CD4-positive, alpha-beta T cell (primary cell): ENCODE measurements at places on chromosomes 11 and 22. TPM values are rescaled to one million over a fixed set of nuclear protein-coding genes. Genes with fewer than 3 reads are reported as not detected.
A peak's percentile ranks its signal among the peaks of the same experiment; 100 is the strongest.

DNA sequence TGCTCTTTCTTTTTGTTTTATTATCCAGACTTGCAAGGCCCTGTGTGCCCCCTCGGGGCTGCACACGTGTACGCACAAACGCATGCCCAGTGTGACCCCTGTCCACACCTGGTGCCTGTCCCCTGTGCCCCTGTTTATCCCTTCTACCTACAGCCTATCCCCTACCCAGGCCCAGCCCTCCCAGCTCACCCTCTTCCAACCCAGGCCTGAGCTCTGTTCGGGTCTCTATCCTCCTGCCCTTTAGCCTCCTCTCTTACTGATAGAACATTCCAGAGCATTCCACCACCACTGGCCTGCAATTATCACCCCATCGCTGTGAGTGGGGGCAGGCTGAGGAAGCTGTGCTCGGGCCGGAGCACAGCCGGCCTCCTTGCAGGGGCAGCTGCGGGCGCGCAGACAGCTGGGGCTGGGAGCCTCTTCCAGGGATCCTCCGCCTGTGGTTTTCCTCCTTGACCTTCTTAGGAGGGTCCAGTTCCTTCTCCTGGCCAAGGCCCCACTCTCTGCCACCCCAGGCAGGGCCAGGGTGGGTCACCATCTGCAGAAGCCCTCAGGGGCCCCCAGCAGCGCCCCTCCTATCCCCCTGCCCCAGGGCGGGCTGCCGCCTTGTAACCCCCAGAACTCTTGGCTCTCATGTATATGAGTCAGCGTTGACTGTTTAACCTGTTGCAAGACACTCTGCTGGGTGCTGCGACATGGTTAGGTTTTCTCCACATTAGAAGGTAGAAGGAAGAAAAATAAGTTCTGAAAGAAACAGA, 41.8 kb upstream of the KCNQ1OT1 start:
- DNase-seq, result no peak
- H3K36me3 ChIP-seq, result no peaks in the 10 kb centered on the region
- H3K4me1 ChIP-seq, result no peaks in the 10 kb centered on the region
- no peak overlapping the region for H3K4me3 ChIP-seq

DNA sequence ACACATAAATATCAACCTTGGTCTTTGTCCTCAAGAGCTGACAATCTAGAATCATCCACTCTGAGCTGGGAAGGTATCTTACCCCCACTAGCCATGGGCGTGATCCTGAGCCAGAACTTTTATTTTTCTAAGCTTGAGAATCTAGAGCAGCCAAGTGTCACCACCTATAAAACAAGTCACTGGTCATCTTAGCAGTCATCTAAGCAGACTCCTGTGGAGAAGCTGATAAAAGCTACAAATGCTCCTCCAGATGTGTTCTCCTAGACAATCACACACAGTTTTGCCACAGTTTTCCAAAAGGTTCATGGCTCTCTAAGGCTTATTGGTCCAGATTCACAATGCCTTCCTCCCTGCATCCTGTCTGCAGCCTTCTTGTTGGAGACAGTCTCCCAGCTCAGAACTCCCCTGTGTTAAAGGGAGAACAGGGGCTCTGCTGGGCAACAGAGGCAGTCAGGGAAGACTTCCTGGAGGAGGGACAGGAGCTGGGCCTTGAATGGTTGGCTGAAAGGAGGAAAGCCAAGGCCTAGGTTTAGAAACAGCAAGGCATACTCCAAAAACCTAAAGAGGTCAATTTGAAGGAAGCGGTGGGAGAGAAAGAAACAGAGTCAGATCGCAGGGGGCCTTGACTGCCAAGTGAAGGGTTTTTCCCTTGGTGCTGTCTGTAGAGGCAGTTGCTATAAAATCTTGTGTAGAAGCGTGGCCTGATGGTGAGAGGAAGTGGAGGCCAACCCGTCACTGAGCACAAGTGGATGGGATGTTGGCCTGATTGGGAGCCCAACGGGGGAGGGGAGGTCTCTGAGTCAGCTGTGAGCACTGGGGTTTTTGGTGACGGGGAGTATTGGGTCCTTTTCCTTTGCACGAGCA, 42.0 kb downstream of the ALX4 start:
- no peak overlapping the region for H3K4me3 ChIP-seq
- DNase-seq, result no peak
- H3K27me3 ChIP-seq, result no peaks in the 10 kb centered on the region
- no peaks in the 10 kb centered on the region for H3K36me3 ChIP-seq

DNA sequence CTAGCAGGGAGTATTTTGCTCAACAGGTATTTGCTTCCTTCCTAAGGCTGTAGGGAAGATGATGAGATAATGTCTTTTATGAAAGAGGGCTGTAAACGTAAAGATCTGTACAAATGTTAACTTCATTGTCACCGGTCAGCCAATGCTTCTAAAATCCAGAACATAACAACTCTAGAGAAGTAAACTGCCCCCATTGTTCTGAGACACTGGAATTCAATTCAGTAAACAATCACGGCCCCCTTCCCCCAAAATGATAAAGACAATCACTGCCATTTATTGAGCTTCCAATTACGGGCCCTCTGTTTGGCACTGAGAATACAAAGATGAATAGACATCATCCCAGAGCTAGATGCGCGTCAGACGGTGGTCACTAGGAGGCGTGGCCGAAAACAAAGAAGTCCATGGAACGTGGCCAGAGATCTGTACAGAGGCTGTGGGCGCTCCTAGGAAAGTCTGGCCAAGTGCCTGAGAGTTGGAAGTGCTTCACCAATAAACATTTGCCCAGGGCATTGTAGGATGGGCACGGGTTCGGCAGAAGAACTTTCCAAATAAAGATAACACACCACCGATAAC, 576 bp downstream of the TMEM258 start:
- no peaks in the 10 kb centered on the region for H3K27me3 ChIP-seq
- H3K27ac ChIP-seq, result peak overlapping the region; percentile 93
- H3K36me3 ChIP-seq, result peaks cover 51% of the 10 kb centered on the region
- peak overlapping the region; percentile 87 for H3K4me3 ChIP-seq
- no peak for DNase-seq

- no peak overlapping the region for H3K27ac ChIP-seq
- H3K36me3 ChIP-seq, result no peaks in the 10 kb centered on the region
Observed at GRCh38 chr22:41201141-41201540, 4.0 kb upstream of the L3MBTL2 start.

DNA sequence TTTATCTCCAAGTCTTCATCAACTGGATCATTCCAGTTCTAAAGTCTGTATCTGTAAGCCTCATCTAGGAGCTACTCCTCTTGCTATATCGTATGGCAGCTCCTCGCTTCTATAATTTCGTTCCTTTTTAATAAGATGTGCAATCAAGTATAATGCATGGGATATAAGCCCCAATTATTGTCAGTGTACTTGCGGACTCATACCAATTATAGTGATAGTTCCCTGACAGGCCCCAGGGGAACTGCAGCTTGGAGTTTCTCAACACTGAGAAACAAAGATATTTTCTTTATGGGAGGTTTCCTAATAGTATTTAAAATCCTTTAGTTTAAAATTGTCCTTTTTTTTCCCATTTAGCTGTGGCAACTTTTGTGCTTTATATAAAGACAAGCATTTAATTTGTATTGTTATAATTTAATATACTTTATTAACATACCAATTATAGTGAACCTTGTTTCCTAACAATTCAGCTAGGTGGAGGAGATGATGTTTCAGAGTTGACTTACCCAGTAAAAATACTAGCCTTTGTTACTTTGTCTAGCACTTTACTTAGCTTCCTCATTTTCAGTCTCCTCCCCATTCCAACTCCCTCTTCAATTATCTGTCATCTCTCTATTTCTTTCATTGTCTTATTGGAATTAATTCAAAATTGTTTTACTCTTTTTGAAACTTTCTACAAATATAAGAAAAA, 25.3 kb upstream of the DDX17 start:
- H3K4me3 ChIP-seq, result no peak overlapping the region
- H3K27ac ChIP-seq, result peak overlapping the region; percentile 52
- DNase-seq, result no peak
- H3K4me1 ChIP-seq, result peaks cover 9% of the 10 kb centered on the region

- no peaks in the 10 kb centered on the region for H3K4me1 ChIP-seq
- no peak for DNase-seq
- no peaks in the 10 kb centered on the region for H3K36me3 ChIP-seq
Observed at GRCh38 chr11:110919241-110919922, 207.1 kb upstream of the ARHGAP20 start.

GRCh38 chr11:112880495-112880894, 80.7 kb upstream of the NCAM1 start:
- no peak for DNase-seq
- H3K4me1 ChIP-seq, result no peaks in the 10 kb centered on the region
- no peak overlapping the region for H3K27ac ChIP-seq
- H3K27me3 ChIP-seq, result no peaks in the 10 kb centered on the region
- no peak overlapping the region for H3K4me3 ChIP-seq
- no peaks in the 10 kb centered on the region for H3K36me3 ChIP-seq

GRCh38 chr11:534396-535209, 773 bp downstream of the HRAS start:
- peak overlapping the region; percentile 29 for H3K27ac ChIP-seq
- H3K4me3 ChIP-seq, result peak overlapping the region; percentile 71
- no peaks in the 10 kb centered on the region for H3K27me3 ChIP-seq
- DNase-seq, result peak; percentile 35
- H3K36me3 ChIP-seq, result peaks cover 26% of the 10 kb centered on the region

DNA sequence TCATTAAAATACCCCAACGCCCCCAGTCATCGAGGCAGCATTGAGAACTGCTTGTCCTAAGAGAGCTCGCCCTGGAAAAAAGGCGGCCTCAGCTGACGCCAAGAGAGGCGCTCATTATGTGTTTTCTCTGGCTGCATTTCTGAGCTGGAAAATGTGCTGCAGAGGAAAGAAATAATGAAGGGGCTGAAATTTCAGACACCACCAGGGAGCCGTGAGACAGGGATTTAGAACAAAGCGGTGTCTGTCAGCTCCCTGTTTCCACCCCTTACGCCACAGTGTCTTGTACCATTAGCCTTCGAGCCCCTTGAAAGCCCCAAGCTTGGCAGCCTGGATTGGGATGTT, 14.4 kb downstream of the USH1C start:
- DNase-seq, result no peak
- no peak overlapping the region for H3K27ac ChIP-seq
- no peaks in the 10 kb centered on the region for H3K4me1 ChIP-seq
- no peaks in the 10 kb centered on the region for H3K27me3 ChIP-seq
- H3K36me3 ChIP-seq, result no peaks in the 10 kb centered on the region

- no peaks in the 10 kb centered on the region for H3K4me1 ChIP-seq
- H3K36me3 ChIP-seq, result no peaks in the 10 kb centered on the region
- H3K27ac ChIP-seq, result no peak overlapping the region
- DNase-seq, result no peak
Observed at GRCh38 chr11:17260020-17260419, 16.5 kb upstream of the NUCB2 start.

- H3K27ac ChIP-seq, result no peak overlapping the region
- peaks cover 8% of the 10 kb centered on the region for H3K4me1 ChIP-seq
- H3K27me3 ChIP-seq, result no peaks in the 10 kb centered on the region
Observed at GRCh38 chr11:1200611-1201191, 22.2 kb upstream of the MUC5B start.

- H3K27ac ChIP-seq, result no peak overlapping the region
- H3K27me3 ChIP-seq, result no peaks in the 10 kb centered on the region
- no peak for DNase-seq
- H3K4me1 ChIP-seq, result no peaks in the 10 kb centered on the region
Observed at GRCh38 chr11:20962581-20962980, 293.2 kb downstream of the NELL1 start.

GRCh38 chr11:69044111-69045013, 4.4 kb upstream of the TPCN2 start:
- no peak for DNase-seq
- no peak overlapping the region for H3K4me3 ChIP-seq
- H3K27ac ChIP-seq, result no peak overlapping the region
- H3K36me3 ChIP-seq, result no peaks in the 10 kb centered on the region
- peaks cover 12% of the 10 kb centered on the region for H3K4me1 ChIP-seq

- H3K27ac ChIP-seq, result no peak overlapping the region
- no peaks in the 10 kb centered on the region for H3K36me3 ChIP-seq
- H3K4me1 ChIP-seq, result no peaks in the 10 kb centered on the region
Observed at GRCh38 chr11:17600316-17601255, 53.5 kb downstream of the OTOG start.

DNA sequence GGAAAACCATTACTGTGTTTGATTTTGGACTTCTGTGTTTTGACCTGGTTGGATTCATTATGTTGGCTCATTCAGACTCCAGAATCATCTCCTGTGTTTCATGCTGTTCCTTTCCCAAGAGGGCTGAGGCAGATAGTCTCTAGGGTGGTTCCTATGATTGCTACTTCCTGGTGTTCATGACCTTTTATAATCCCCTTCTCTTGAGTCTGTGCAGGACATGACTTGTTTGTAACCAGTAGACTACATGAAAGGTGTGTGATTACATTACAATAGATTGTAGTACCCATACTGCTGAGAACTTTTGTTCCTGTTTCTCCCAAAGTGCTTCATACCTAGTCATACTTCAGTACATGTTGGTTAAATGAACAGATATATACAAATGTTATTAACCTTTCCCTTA, 700.6 kb downstream of the METTL15 start:
- H3K27ac ChIP-seq, result no peak overlapping the region
- H3K27me3 ChIP-seq, result no peaks in the 10 kb centered on the region
- no peaks in the 10 kb centered on the region for H3K4me1 ChIP-seq

DNA sequence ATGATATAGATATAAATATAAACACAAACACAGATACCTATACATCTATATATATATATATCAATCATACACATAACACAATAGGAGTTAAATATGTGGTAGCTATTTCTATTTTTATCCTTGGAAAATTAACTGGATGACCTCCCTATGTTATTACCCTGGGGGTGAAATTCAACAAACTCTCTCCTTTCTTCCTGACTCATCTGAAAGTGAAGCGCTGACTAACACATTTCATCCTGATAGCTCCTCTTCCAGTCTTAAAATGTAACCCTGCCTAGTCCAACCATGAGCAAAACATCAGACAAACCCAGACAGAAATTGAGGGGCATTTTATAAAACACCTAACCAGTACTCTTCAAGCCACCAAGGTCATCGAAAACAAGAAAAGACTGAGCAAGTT, 220.6 kb upstream of the ISX start:
- no peaks in the 10 kb centered on the region for H3K4me1 ChIP-seq
- H3K27ac ChIP-seq, result no peak overlapping the region
- DNase-seq, result no peak
- H3K27me3 ChIP-seq, result no peaks in the 10 kb centered on the region
- no peaks in the 10 kb centered on the region for H3K36me3 ChIP-seq
- no peak overlapping the region for H3K4me3 ChIP-seq

DNA sequence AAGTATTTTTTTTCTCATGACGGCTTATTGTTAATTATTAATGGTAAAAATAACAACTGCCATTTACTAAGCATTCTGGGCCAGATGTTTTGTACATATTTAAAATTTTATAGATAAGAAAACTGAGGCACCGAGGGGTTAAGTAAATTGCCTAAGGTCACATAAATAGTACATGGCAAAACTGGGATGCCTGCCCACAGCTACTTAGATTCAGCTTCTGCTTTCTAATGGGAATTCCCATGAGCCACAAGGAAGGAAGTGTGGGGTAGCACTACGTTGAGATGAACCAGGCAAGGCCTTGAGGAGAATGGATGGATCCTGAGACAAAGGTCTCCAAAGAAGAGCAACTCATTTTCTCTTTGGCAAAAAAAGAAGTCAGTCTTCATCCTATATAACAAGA, 11.9 kb upstream of the PHF21A start:
- H3K4me1 ChIP-seq, result no peaks in the 10 kb centered on the region
- no peak for DNase-seq
- H3K4me3 ChIP-seq, result no peak overlapping the region
- no peaks in the 10 kb centered on the region for H3K27me3 ChIP-seq
- H3K36me3 ChIP-seq, result no peaks in the 10 kb centered on the region

Gene OR6T1
- not detected for total RNA-seq

Gene DMC1
- 0.95 TPM for total RNA-seq

Gene VSIG2
- not detected for total RNA-seq

Gene CCDC85B
- 23.1 TPM for total RNA-seq

Gene GRIA4
- not detected for total RNA-seq

Gene KCTD14
- total RNA-seq, result not detected

Gene LMO1
- total RNA-seq, result not detected

Gene CD248
- total RNA-seq, result 3.3 TPM

Gene MB
- total RNA-seq, result not detected
